ENCODE measurements at places on chromosomes 12 and 14.

DNA sequence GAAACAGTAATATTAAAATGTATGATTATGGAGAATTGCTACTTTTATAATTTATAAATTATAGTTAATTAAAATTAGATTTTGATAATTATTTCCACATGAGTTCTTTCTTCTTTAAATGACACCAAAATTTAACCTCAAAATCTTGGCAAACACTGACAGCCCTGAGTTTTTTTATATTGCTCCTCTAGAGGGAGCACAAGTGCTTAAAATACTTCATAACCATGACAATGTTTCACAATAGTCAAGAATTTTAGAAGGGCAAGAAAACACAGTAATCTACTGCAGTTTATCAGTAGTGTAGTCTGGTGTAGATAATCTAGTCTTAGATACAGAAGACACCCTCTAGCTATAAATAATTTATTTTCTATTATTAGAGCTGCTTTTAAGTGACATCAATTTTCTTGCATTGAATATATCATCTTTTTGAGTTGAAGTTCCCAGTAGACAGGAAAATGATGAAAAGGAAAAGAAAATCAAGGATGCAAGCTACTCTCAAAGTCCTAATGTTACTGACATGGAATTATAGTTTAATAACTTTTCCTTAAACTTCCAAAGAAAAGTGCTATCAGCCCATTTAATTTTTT lies 14.3 kb upstream of the PTGER2 start:
- no peak overlapping the region for H3K27ac ChIP-seq
- peaks cover 32% of the 10 kb centered on the region for H3K36me3 ChIP-seq
- DNase-seq: peak; percentile 45
- H3K27me3 ChIP-seq: peaks cover 28% of the 10 kb centered on the region
- H3K4me1 ChIP-seq: peaks cover 48% of the 10 kb centered on the region
- H3K4me3 ChIP-seq: no peak overlapping the region

- H3K27me3 ChIP-seq: no peaks in the 10 kb centered on the region
- H3K4me3 ChIP-seq: no peak overlapping the region
- DNase-seq: peak; percentile 85
- no peaks in the 10 kb centered on the region for H3K36me3 ChIP-seq
Measured at GRCh38 chr14:49865431-49865859, 12.9 kb upstream of the NEMF start.

GRCh38 chr12:49253033-49253623 lies 11.8 kb upstream of the TUBA1C start:
- H3K4me1 ChIP-seq: peaks cover 3% of the 10 kb centered on the region
- no peaks in the 10 kb centered on the region for H3K36me3 ChIP-seq
- H3K27ac ChIP-seq: no peak overlapping the region
- no peak overlapping the region for H3K4me3 ChIP-seq
- no peak for DNase-seq
- no peaks in the 10 kb centered on the region for H3K27me3 ChIP-seq

DNA sequence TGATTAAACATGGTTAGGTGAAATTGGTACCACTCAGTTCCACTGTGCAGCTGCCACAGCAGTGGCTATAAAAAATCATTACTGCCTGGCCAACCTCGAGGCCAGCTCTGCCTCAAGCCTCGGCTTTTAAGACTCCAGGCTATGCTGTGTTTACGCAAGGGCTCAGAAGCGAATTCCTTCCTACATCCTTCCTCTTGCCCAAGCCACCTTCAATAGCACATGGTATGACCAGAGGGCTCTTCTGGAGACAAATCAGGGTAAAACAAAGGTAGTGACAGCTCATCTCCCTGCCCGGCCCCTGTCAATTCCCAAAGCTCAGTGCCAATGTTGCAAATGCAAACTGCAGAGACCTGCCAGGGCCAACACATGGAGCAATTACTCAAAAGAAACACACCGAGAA lies 31.9 kb downstream of the NUAK1 start:
- H3K4me1 ChIP-seq: no peaks in the 10 kb centered on the region
- H3K27me3 ChIP-seq: peaks cover 37% of the 10 kb centered on the region
- no peak overlapping the region for H3K27ac ChIP-seq
- no peak for DNase-seq

GRCh38 chr12:110353211-110353965 lies 50.1 kb downstream of the ANAPC7 start:
- no peak for DNase-seq
- H3K27me3 ChIP-seq: no peaks in the 10 kb centered on the region
- H3K27ac ChIP-seq: peak overlapping the region; percentile 17
- peaks cover 43% of the 10 kb centered on the region for H3K4me1 ChIP-seq
- no peak overlapping the region for H3K4me3 ChIP-seq
- H3K36me3 ChIP-seq: peaks cover 13% of the 10 kb centered on the region

GRCh38 chr12:101670007-101670671 lies 27.3 kb upstream of the CHPT1 start:
- H3K27ac ChIP-seq: no peak overlapping the region
- peaks cover 26% of the 10 kb centered on the region for H3K4me1 ChIP-seq
- H3K4me3 ChIP-seq: no peak overlapping the region

DNA sequence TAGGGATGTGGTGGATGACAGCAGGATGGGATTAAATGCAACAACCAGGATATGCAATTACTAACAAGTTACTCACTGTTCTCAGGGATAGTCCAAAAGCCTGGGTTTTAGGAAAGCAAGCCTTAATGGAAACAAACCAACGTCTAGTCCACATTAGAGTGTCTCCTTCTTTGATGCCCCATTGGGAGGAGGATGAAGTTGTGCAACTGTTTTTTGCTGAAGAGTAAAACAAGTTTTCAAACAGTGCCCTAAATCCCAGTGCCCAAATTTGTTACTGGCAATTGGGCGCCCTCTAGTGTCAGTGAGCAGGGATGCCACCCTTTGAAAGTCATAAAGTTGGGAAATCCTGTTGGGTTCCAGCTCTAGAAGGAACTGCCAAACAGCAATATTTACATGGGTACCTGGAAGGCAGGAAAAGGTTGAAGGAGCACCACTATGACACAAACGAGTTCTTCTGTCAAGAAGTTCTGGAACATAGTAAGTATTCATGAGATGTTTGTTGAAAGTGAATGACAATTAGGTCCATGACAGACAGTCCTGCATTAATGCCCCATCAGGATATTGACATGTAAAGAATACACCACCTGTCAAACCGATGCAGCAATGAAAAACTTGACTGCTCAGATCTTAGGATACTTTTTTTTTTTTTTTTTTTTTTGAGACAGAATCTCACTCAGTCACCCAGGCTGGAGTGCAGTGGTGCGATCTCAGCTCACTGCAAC lies 11.1 kb upstream of the DPF3 start:
- no peak overlapping the region for H3K4me3 ChIP-seq
- peak; percentile 77 for DNase-seq
- H3K27me3 ChIP-seq: peaks cover 34% of the 10 kb centered on the region
- H3K27ac ChIP-seq: no peak overlapping the region
- H3K4me1 ChIP-seq: peaks cover 24% of the 10 kb centered on the region

DNA sequence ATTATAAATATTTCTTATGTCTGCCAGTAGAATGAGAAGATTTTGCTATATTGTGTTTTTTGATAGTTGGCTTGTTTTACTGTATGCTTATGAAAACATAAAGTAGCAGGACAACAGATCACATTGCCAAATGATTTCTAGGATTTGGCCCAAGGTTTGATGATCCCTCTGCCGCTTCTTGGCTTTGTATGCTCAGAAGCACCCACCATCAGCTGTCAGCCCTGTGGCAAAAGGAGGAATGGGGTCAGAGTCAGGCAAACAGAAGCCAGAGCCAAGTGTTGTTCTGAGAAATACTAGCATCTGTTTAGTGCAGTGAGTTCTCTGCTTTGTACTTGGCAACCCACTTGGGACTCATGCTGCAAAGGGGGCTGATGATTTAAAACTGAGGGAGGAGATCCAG lies 152.2 kb downstream of the PDE3A start:
- no peak overlapping the region for H3K4me3 ChIP-seq
- H3K36me3 ChIP-seq: no peaks in the 10 kb centered on the region
- H3K27ac ChIP-seq: no peak overlapping the region
- DNase-seq: no peak

- no peak overlapping the region for H3K4me3 ChIP-seq
Measured at GRCh38 chr12:77438644-77439043, 373.3 kb upstream of the E2F7 start.

DNA sequence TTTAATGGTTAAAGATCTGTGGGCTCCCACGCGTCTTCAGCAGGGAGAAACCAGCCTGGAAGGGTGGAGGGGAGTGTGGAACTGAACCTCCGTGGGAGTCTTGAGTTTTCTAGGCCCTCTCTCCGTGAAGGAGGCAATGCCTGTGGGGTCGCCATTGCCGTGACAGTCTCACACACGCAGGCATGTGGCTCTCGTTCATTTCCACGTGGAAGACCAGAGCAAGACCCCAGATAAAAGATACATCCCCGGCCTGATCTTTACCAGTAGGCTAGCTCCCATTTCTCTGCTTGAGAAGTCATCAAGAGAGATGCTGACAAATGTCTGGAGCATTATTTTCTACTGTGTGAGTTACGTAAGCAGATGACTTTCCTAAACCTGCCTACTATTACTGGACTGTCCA lies 491.7 kb upstream of the LMO3 start:
- DNase-seq: no peak
- no peaks in the 10 kb centered on the region for H3K4me1 ChIP-seq

GRCh38 chr14:96489327-96489726 lies 12.9 kb upstream of the PAPOLA start:
- H3K27me3 ChIP-seq: peaks cover 8% of the 10 kb centered on the region
- H3K27ac ChIP-seq: no peak overlapping the region
- no peak overlapping the region for H3K4me3 ChIP-seq
- no peaks in the 10 kb centered on the region for H3K36me3 ChIP-seq
- no peak for DNase-seq

GRCh38 chr12:44294649-44295048 lies 458.8 kb downstream of the TMEM117 start:
- H3K4me1 ChIP-seq: peaks cover 7% of the 10 kb centered on the region
- H3K27ac ChIP-seq: no peak overlapping the region

GRCh38 chr14:68131907-68132306 lies 312.3 kb downstream of the RAD51B start:
- H3K27ac ChIP-seq: no peak overlapping the region
- no peak overlapping the region for H3K4me3 ChIP-seq
- no peak for DNase-seq
- no peaks in the 10 kb centered on the region for H3K36me3 ChIP-seq

DNA sequence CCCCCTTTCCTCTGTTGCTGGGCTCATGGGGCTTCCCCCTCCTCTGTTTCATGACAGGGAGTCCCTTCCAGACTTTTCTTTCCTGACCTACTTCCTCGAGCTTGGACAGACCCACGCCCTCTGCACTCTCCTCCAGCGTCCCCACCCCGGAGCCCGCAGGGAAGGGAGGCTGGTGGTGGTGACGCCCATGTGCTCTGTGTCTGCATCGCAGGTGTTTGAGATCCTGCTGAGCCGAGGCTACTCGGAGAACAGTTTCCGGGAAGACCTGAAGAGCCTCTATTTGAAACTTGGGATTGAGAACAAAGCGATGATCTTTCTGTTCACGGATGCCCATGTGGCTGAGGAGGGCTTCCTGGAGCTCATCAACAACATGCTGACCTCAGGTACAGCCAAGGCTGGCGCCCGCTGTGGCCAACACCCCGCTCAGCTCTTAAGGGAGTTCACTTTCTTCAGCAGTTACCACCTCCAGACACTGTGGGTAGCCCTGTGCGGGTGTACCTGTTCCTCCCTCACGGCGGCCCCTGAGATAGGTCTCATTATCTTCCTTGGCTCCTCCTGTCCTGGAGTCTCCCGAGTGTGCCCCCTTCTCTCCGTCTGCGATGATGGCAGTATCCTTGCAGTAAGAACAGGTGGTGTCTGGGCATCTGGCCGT lies 85.6 kb downstream of the CCDC92 start:
- no peak overlapping the region for H3K4me3 ChIP-seq
- peaks cover 1% of the 10 kb centered on the region for H3K4me1 ChIP-seq
- H3K27ac ChIP-seq: no peak overlapping the region
- H3K36me3 ChIP-seq: no peaks in the 10 kb centered on the region

DNA sequence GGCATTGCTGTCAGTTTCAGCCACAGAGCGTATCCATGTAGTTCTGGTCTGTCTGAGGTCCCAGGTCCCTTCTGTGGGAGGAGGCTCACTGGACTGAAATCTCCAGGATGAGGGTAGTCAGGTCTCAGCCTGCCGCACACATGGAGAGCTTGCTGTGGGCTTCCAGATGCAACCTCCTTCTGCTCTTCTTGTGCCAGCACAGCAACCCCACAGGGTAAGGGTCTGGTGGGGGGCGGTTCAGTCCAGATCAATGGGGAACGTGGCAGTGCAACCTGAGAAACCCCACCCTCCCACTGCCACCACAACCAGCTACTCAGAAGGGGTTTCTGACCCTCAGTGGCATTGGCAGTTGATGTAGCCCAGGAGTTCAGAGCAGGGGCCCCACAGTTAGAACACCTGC lies 61.2 kb downstream of the BEGAIN start:
- H3K36me3 ChIP-seq: no peaks in the 10 kb centered on the region
- H3K4me1 ChIP-seq: no peaks in the 10 kb centered on the region
- H3K27ac ChIP-seq: no peak overlapping the region
- DNase-seq: no peak
- H3K4me3 ChIP-seq: no peak overlapping the region

DNA sequence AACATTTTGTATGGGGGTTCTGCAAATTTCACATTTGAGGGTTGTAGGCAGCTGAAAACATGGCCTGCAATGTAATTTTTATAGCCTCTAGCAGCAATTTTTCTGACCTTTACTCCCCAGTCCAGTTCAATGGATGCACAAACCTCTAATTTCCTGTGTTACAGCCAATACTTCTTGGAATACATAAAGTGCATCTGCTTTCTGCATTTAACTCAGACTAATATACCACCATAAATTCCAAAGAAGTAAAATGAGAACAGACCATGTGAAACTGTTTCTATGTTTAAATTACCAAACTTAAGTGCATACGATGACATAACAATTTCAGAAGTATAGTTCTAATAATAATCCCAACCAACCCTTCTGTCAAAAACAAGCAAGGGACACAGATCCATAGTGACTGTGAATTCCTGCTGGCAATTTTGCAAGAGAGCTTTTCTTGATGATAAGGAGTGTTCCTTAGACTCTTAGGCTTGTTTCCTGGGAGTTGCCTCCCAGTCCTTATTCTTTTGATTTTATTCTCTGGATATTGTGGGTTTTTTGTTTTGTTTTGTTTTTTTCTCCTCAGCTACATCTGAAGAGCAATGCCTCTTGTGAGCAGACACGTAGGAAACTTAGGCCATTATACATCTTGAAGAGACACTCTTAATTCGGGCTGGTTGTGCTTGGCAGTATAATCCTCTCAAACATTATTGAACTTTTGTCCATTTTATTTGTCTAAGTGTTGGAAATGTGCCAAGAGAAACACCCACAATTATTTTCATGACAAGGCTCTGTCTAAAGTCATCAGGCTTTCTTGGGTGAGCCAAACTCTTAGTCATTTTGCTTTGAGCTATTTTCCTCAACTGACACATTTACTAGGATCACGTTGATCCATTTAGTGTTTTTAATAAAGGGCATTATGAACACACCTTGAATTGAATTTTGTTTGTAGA lies 51.3 kb upstream of the RERGL start:
- no peak overlapping the region for H3K4me3 ChIP-seq
- no peaks in the 10 kb centered on the region for H3K27me3 ChIP-seq

GRCh38 chr14:60865378-60866127 lies 115.3 kb downstream of the TRMT5 start:
- no peaks in the 10 kb centered on the region for H3K36me3 ChIP-seq
- no peak overlapping the region for H3K27ac ChIP-seq
- H3K4me1 ChIP-seq: no peaks in the 10 kb centered on the region
- H3K27me3 ChIP-seq: no peaks in the 10 kb centered on the region

GRCh38 chr12:8860165-8860961 lies 37.9 kb downstream of the A2ML1 start:
- no peak overlapping the region for H3K27ac ChIP-seq
- DNase-seq: peak; percentile 41
- no peaks in the 10 kb centered on the region for H3K4me1 ChIP-seq
- H3K27me3 ChIP-seq: peaks cover 1% of the 10 kb centered on the region
